ENCODE measurements at places on chromosomes 5 and 9. TPM values are rescaled to one million over a fixed set of nuclear protein-coding genes. Genes with fewer than 3 reads are reported as not detected.

DNA sequence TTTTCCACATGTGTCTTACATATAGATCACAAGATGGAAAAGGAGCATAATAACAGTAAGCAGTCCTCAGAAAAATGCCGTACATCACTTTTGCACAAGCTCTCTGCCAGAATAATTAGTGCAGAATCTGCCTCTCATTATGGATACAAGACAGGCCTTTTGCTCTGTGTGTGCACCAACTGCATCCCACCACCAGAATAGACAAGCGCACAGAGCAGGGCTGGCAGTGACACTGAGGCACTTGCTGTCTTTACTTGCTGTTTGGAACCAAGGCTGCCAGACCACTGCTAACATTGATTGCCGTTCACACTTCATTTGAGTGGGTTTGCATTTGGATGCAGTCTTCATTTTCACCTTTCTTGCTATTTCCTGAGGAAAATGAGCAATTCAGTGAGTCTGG lies 741.3 kb downstream of the TLE1 start:
- no peak overlapping the region for H3K4me3 ChIP-seq
- no peaks in the 10 kb centered on the region for H3K4me1 ChIP-seq
- H3K27me3 ChIP-seq = no peaks in the 10 kb centered on the region
- H3K36me3 ChIP-seq = no peaks in the 10 kb centered on the region
- no peak for DNase-seq
- H3K27ac ChIP-seq = no peak overlapping the region

GRCh38 chr9:28782630-28783029 lies 1209.3 kb upstream of the C9orf72 start:
- no peak for DNase-seq
- no peaks in the 10 kb centered on the region for H3K4me1 ChIP-seq
- no peaks in the 10 kb centered on the region for H3K27me3 ChIP-seq
- no peak overlapping the region for H3K4me3 ChIP-seq
- no peaks in the 10 kb centered on the region for H3K36me3 ChIP-seq
- no peak overlapping the region for H3K27ac ChIP-seq

- H3K27ac ChIP-seq = no peak overlapping the region
- H3K4me3 ChIP-seq = no peak overlapping the region
- H3K36me3 ChIP-seq = no peaks in the 10 kb centered on the region
- DNase-seq = no peak
- H3K27me3 ChIP-seq = peaks cover 25% of the 10 kb centered on the region
These were observed 141.5 kb downstream of the RMI1 start for GRCh38 chr9:84121991-84122523.

DNA sequence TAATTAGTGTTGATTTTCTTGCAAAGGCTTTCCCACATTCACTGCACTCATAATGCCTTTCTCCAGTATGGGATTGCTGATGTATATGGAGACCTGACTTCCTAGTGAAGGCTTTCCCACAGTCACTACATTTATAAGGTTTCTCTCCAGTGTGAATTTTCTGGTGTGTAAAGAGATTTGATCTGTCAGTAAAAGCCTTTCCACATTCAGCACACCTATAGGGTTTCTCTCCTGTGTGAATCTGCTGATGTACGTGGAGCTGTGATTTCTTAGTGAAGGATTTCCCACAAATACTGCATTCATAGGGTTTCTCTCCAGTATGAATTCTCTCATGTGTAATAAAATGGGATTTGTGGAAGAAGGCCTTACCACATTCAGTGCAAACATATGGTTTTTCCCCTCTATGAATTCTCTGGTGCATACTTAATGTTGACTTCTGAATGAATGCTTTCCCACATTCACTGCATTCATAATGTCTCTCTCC lies 31.1 kb downstream of the ZNF484 start:
- H3K36me3 ChIP-seq = peaks cover 69% of the 10 kb centered on the region
- H3K4me3 ChIP-seq = no peak overlapping the region
- no peaks in the 10 kb centered on the region for H3K27me3 ChIP-seq
- no peaks in the 10 kb centered on the region for H3K4me1 ChIP-seq

- DNase-seq = no peak
- H3K27ac ChIP-seq = no peak overlapping the region
- H3K4me1 ChIP-seq = peaks cover 11% of the 10 kb centered on the region
- no peak overlapping the region for H3K4me3 ChIP-seq
These were observed 58.6 kb downstream of the WDR70 start for GRCh38 chr5:37437711-37438110.

GRCh38 chr9:8961186-8961851 lies 1161.7 kb upstream of the DMAC1 start:
- H3K27me3 ChIP-seq = peaks cover 2% of the 10 kb centered on the region
- DNase-seq = no peak
- H3K4me1 ChIP-seq = no peaks in the 10 kb centered on the region
- H3K27ac ChIP-seq = no peak overlapping the region
- no peak overlapping the region for H3K4me3 ChIP-seq
- no peaks in the 10 kb centered on the region for H3K36me3 ChIP-seq

DNA sequence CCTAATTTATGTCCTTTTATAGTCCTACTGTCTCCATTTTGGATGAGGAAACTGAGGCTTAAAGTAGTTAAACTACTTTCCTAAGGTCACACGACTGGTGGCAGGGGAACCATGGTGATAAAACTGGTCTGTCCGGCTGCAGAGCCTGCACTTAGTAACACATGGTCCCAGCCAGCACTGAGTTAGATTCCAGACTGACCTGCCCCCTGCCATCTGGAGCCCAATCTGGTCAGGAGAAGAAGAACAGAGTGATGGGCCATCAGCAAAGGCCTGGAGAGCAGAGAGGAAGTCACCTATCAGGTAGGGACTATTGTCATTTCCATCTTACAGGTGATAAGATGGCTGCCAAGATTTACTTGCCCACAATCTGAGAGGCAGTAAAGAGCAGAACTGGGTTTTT lies 86.6 kb upstream of the SLC25A48 start:
- H3K27me3 ChIP-seq = peaks cover 2% of the 10 kb centered on the region
- no peaks in the 10 kb centered on the region for H3K36me3 ChIP-seq
- no peak overlapping the region for H3K4me3 ChIP-seq
- no peak for DNase-seq
- H3K4me1 ChIP-seq = no peaks in the 10 kb centered on the region
- H3K27ac ChIP-seq = no peak overlapping the region

DNA sequence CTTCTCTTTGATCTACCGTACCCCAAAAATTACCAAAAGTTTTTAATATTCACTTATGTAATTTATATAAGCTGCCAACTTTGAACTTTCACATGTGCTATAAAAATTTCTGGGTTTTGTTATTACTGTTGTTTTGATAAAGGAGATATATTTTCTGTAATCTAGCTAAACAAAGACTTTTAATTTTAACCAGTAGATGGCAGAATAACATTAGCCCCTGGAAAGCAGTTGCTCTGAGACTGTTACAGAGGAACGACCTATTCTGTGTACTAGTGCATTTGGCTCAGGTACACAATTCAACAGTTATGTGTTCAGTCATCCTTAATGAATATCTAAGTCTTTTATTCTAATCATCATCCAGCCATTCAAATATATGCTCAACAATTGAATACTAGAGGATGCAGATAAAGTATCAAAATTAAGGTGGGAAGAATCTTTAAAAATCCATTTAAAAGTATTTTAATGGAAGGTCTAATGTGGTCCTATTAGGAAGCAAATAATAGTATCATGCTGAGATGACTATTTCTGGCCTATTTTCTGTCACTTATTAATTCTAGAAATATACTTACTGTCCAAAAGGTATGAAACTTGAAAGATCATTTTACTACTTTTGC lies 8.6 kb downstream of the KLHL9 start:
- no peak overlapping the region for H3K27ac ChIP-seq
- no peaks in the 10 kb centered on the region for H3K27me3 ChIP-seq
- H3K4me3 ChIP-seq = no peak overlapping the region
- H3K4me1 ChIP-seq = peaks cover 41% of the 10 kb centered on the region

GRCh38 chr5:38441453-38442246 lies 114.8 kb downstream of the LIFR start:
- no peaks in the 10 kb centered on the region for H3K4me1 ChIP-seq
- no peak overlapping the region for H3K27ac ChIP-seq
- H3K36me3 ChIP-seq = no peaks in the 10 kb centered on the region
- H3K4me3 ChIP-seq = no peak overlapping the region
- peaks cover 40% of the 10 kb centered on the region for H3K27me3 ChIP-seq

GRCh38 chr9:127014910-127015540 lies 100.4 kb downstream of the RALGPS1 start:
- no peak for DNase-seq
- H3K36me3 ChIP-seq = no peaks in the 10 kb centered on the region
- H3K27me3 ChIP-seq = peaks cover 8% of the 10 kb centered on the region
- H3K4me1 ChIP-seq = no peaks in the 10 kb centered on the region
- no peak overlapping the region for H3K27ac ChIP-seq

- H3K4me3 ChIP-seq = no peak overlapping the region
- DNase-seq = peak; percentile 44
- H3K27ac ChIP-seq = no peak overlapping the region
- H3K4me1 ChIP-seq = peaks cover 13% of the 10 kb centered on the region
- peaks cover 12% of the 10 kb centered on the region for H3K27me3 ChIP-seq
These were observed 15.9 kb downstream of the OR2Y1 start for GRCh38 chr5:180723936-180724335.

DNA sequence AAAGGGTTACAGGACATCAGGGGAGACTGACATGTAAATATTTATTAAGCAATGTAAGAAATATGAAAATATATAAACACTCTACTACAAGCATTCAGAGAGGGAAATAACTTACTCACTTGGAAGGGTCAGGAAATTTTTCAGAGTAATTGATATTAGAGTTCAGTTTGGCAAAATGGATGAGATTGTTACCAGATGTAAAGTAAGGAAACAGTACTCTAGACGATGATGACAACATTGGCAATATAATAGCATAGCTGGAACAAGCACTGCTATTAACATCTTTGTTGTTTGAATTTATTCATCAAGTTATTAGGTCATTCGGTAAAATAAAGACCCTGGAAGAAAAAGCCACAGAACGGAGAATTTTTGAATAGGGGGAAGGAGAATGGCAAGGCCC lies 49.1 kb downstream of the GNA14 start:
- H3K4me1 ChIP-seq = peaks cover 11% of the 10 kb centered on the region
- no peaks in the 10 kb centered on the region for H3K36me3 ChIP-seq
- peaks cover 6% of the 10 kb centered on the region for H3K27me3 ChIP-seq

GRCh38 chr9:99069546-99069945 lies 35.4 kb upstream of the TGFBR1 start:
- no peak overlapping the region for H3K27ac ChIP-seq
- no peak for DNase-seq
- no peaks in the 10 kb centered on the region for H3K27me3 ChIP-seq
- H3K4me3 ChIP-seq = no peak overlapping the region
- peaks cover 23% of the 10 kb centered on the region for H3K4me1 ChIP-seq

GRCh38 chr5:149632311-149633251 lies 51.3 kb downstream of the ARHGEF37 start:
- no peaks in the 10 kb centered on the region for H3K27me3 ChIP-seq
- peaks cover 13% of the 10 kb centered on the region for H3K4me1 ChIP-seq
- no peaks in the 10 kb centered on the region for H3K36me3 ChIP-seq
- no peak overlapping the region for H3K4me3 ChIP-seq
- no peak overlapping the region for H3K27ac ChIP-seq

DNA sequence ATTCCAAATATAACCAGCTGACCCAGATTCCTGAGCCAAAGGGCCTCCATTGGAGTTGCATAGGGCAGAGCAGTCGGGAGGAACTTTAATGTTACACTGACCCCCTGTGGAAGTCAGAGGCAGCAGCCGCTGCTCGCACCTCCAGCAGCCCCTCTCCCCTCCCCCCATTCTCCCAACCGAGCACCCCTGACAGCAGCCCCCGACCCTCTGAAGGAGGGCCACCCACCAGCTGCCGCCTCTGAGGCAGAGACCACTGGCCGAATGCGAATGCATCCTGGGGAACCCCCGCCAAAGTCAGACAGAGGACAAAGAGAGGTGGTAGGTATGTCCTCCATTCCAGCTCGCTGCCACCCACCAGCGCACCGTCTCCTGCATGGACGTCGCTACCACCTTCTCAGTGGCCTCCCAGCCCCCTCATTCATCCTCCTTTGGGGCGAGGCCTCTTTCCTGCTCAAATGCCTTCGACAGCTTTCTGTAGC lies 231.0 kb downstream of the CDK5RAP2 start:
- H3K4me1 ChIP-seq = no peaks in the 10 kb centered on the region
- no peaks in the 10 kb centered on the region for H3K36me3 ChIP-seq
- no peaks in the 10 kb centered on the region for H3K27me3 ChIP-seq
- H3K27ac ChIP-seq = no peak overlapping the region

DNA sequence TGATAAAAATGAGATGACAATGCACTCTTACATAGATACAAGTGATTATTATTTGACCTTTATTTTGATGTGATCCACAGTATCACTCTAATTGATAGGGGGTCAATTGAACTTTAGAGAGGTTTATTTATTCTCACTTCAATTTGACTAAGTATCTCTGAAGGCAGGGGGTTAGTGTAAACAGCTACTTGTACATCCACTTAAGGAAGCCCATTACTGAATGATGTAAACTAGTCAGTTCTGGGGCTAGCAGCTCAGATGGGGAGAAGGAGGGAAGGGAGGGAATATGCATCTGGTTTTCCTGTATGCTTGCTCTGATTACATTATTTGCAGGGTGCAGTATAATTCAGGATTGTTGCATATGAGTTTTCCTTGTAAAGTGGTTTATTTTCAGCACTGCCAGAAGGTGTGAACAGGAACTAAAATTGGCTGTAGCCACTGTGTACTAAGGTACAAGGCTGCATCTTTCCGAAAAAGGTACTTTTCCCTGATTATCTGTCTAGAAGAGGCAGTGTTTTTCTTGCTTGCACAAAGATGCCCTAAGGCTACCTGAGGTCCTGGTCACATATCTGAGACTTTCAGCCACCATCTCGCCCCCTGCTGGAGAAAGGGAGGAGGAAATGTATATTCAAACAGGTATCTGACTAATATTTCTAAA lies 51.2 kb downstream of the MRPS27 start:
- no peaks in the 10 kb centered on the region for H3K27me3 ChIP-seq
- no peak overlapping the region for H3K27ac ChIP-seq
- peak; percentile 58 for DNase-seq

TAF11L10 gene
- total RNA-seq = not detected

FOXD4 gene
- total RNA-seq = not detected

SPATA31D4 gene
- not detected for total RNA-seq

THBS4 gene
- total RNA-seq = 1.1 TPM

ZNF367 gene
- total RNA-seq = 36.1 TPM

UBQLN1 gene
- 84.8 TPM for total RNA-seq

ANKRD31 gene
- total RNA-seq = 0.36 TPM

FLT4 gene
- 1.5 TPM for total RNA-seq

SFXN1 gene
- total RNA-seq = 350 TPM
